ENCODE measurements at places on chromosomes 13 and 19.

GRCh38 chr19:47752440-47753211, 7.3 kb downstream of the NOP53 start:
- DNase-seq: no peak

- no peak for DNase-seq
Measured at GRCh38 chr13:41500511-41500910, 43.2 kb downstream of the RGCC start.

- DNase-seq: no peak
Measured at GRCh38 chr13:52160506-52160905, 1.1 kb upstream of the NEK3 start.

DNA sequence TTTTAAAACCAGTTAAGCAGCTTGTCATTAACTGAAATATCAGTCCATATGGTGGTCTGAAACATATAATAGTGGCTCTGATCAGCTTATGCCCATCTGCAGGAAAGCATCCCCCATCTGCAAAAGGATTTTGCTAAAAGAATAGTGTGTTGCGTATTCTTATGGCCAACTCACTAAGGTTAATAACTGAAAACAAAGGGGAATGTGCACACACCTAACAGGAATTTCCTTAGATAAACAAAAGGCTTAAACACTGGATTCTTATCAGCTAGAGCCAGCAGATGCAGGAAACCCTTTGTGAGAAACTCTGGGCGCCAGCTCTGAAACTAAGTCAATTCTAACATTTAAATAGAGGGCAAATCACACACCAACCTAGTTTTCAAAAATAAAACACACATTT, 22.1 kb downstream of the VPS36 start:
- no peak for DNase-seq

- peak; percentile 27 for DNase-seq
Measured at GRCh38 chr19:44748426-44749254, at the start of gene BCL3. Gene BCL3 (plus strand): TSS chr19:44748708. CDS start chr19:44748791, 83 bp downstream.

- peak; percentile 75 for DNase-seq
Measured at GRCh38 chr19:13588957-13589833, 82.9 kb upstream of the CACNA1A start.

DNA sequence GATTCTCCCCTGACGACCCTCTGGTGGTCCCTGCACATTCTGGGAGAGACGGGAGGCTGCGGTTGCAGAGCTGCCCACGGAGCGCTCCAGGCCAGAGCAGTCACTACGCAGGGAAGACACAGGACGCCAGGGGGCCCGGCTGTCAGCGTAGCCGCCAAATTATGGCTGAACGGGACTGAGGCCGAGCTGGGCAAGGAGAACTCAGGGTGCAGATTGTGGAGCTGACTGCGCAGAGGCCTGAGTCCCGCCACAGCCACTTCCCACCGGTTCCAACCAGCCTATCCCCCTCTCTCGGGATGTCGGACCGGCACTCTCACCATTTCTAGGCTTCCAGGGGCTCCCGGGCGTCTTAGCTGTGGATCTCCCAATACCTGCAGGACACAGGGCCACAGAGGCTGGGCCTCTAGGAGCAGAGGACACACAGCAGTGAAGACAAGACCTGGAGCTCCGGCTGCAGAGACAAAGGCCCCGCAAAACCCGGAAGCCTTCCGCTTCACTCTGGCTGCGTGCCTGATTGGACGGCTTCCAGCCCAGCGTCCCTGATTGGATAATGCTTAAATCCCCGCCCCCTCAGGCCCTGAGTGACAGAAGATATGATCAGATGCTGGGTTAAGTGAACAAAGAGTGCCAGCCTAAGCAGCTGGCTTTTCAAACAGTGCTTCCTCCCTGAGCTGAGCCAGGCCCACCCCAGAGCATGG, at the start of gene ZNF737:
ZNF737 (minus strand) TSS at position 461 of the 698 bp plus-strand sequence; CDS start at position 320, 141 bp downstream.
- DNase-seq: peak; percentile 87

GRCh38 chr19:52170863-52171320, 529 bp downstream of the ZNF836 start:
- no peak for DNase-seq

GRCh38 chr19:610071-610800, 20.6 kb downstream of the HCN2 start:
- no peak for DNase-seq

GRCh38 chr13:89846926-89847585, 1500.4 kb upstream of the MIR17HG start:
- no peak for DNase-seq

DNA sequence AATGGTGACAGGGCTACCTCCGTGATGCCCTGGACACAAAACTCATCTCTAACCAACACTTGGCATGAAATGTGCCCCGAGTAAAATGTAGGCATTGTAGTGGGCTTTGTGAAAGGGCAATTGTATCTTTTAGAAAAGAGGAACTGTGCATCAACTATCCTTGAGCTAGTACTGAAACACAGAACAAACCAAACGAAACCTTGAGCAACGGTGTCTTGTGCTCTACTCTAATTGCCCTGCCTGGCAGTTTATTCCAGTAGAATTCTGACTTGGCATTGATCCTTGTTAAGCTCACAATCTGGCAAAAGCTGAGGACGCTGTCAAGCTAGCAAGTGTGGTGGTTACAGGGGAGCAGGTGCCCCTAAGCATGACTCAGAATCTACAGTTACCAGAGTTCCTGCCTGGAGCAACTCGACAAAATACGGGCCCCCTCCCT, 707.1 kb upstream of the SPRY2 start:
- no peak for DNase-seq

DNA sequence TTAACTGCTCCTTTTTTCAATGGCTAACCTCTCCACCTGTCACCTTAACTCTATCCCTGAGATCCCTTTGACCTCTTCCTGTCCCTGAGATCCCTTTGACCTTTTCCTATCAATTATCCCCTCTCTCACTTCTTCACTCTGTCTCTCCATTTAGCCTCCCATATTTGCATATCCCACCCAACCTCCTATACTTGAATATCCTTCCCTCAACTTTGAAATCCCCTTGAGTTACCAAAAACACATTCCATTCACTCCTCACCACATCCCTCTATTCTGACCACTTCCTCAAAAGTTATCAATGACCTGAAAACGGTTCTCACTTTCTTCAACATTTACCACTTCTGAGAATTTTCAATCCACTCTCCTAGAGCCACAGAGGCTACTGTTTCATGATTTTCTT, 3.0 kb downstream of the MYCBP2 start:
- DNase-seq: no peak
